ENCODE measurements at places on chromosomes 16 and 17.

DNA sequence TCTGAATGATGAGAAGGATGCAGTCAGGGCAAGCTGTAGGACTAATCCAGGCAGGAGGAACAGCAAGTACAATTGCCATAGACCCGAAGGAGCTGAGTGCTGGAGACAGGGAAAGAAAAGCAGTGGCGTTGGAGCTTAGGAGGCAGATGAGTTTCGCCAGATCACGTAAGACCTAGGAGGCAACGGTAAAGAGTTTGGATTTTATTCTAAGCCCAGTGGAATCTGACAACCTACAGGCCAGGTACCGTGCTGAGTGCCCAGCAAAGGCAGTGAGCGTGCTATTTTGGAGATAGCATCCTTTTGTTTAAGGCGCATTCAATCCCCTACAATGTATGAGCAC, 1.2 kb downstream of the USP43 start:
- peak; percentile 45 for DNase-seq

DNA sequence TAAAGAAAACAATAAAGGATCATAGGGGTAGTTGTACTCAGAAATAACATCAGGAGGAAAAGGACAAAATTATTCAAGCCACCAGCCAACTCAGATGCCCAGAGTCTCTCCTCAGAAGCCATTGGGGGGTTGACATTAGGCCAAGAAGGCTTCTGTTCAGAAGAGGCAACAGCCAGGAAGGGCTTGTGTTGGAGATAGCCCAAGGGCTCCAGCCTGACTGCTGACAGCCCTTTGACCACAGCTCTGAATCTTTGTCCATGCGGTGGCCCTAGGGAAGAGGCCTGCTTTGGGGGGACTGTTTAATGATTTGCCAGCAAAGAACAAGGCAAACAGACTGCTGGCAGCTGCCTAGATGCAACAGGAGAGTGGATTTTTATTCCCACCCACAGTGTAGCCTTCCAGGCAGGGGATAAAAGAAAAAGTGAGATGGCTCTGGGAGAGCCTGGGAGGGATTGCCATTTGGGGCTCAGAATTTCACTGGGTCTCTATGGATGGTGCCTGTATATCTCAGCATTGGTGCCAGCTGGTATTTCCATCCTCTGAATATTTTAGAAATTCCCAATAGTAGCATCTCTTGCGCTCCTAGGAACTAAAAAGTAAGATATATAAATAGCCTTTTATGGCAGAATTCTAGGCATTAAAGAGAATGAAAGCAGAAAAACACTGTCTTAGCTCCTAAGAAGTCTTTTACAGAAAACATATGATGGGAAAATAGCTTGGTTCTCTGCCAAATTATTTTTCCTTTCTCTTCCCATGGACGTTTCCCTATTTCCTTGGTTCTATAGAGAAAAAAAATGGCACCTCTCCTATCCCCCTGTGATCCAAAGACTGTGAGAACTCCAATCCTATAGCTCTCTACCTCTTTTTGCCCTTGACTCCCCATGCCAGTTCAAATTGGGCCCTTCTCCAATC, 29.4 kb upstream of the SUPT4H1 start:
- no peak for DNase-seq

- DNase-seq: no peak
Observed at GRCh38 chr17:8606401-8606800, 24.1 kb downstream of the MYH10 start.

GRCh38 chr16:68083861-68084503, 1.2 kb upstream of the NFATC3 start:
- DNase-seq: peak; percentile 41

DNA sequence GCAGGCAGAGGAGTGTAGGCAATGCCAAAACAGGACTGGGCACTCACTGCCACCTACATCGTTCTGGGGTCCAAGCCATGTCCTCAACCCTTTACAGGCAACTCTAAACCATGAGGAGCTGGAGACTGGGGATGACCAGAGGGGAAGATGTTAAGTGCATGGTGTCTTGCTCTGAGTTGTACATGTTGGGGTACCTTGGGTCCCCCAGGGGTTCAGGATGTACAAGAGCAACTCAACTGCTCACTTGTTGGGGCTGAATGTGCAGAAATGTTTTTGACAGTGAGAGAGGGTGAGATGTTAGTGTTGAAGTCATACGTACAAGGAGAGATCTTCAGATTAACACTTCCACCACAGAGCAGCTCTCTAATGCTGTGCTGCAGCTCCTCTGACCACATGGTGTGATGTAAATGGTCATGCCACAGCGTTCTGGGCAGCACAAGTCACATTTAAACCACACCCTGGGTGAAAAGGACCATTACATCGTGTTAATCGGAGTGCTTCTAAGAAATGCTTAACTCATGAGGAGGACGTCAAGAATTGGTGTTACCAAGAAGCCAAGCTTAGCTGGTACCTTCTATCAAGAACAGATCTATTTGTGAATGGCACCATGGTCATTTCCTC, 2.4 kb downstream of the CCL18 start:
- DNase-seq: no peak

DNA sequence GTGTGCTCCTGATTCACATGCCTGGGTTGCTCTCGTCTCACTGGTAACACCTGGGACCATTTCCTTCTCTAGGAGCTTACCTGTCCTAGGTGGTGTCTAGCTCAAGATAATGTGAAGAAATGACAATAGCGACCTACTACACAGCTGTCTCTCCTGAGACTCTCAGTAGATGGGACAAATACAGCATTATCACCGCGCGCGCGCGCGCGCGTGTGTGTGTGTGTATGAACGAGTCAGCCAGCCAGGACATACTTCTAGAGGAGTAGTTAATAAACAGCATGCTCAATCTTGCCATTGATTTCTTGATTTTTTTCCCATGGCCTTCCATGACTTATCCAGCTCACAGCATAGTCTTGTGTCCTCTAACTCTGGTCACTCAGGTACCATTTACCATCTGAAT, 268.6 kb downstream of the PHKB start:
- DNase-seq: no peak

DNA sequence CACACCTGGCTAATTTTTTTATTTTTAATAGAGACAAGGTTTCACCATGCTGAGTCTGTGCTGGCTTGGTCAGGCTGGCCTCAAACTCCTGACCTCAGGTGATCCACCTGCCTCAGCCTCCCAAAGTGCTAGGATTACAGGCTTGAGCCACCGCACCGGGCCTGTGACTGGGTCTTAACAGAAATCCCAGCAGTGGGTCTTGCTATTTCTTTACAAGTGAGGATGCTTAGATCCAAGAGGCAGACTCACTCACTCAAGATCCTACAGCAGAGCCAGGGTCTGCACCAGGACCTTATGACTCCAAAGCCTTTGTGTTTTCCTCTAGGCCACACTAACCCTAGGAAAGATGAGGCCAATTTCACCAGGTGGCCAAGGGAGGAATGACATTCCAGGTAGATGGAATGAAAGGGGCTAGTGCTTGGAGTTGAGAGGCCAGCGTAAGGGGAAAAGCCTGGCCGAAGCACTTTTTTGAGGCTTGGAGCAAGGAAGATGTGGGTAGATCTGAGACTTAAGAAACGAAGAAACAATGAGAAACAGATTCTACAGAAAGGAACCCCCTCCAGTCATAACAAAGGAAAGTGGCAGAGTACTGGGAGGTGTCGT, 5.7 kb upstream of the STAT5A start:
- no peak for DNase-seq

- DNase-seq: no peak
Observed at GRCh38 chr17:76026714-76027158, 370 bp downstream of the EVPL start.

DNA sequence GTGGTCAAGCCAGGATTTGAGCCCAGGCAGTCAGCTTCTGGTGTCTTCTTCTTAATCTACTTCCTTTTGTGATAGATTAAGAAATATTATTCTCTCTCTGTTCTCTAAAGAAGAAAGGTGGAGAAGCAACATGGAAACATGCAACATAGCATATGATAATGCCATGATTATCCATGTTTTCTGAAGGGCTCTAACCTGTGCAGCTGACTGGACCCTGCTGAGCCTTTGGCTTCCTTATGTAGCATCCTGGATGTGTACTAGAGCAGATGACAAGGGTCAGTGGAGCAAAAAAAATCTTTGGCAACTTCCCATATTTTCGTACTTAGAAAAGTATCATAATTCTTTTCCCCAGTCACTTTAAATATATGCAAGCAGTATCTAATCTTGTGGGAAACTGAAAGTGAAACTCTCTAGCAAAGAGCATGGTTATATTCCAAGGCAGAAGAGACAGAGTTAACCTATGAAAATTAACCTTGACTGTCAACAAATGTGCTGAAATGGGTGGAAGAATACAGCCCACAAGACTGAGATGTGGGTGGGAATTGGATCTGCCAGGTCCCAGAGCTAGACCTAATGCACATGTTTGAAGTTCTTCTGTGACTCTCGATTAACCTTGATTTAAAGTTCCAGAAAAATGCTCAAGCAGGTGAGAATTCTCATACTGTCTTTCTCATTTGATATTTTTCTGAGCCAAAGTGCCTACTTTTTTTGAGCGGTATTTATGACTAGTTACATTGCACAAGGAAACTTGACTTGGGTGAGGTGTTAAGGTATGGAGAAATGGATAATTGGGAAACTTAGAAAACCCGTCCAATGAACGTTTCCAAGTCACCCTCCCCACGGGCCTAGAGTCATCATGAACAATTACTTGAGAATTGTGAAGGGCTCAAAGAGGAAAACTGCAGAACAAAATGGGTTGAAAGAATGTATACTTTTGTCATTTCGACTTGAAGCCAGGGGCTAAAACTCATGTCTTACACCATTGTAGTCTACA, 248.6 kb downstream of the FTO start:
- DNase-seq: no peak

DNA sequence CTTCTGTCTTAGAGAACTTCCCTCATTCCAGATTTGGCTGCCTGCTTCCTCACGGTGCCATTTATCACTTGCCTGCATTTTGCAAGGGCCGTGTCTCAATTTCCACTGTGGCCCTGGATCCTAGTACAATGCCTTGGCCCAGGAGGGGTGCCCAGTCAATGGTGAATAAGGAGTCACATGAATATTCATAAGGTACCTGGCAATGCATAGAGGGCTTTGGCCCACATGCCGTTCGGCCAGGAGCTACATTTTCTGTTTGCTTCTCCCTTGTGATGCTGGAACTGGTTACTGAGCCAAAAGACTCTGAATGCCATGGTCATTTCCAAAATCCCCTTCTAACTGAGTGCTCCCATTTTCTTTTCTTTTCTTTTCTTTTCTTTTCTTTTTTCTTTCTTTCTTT, 4.8 kb upstream of the PIRT start:
- no peak for DNase-seq

DNA sequence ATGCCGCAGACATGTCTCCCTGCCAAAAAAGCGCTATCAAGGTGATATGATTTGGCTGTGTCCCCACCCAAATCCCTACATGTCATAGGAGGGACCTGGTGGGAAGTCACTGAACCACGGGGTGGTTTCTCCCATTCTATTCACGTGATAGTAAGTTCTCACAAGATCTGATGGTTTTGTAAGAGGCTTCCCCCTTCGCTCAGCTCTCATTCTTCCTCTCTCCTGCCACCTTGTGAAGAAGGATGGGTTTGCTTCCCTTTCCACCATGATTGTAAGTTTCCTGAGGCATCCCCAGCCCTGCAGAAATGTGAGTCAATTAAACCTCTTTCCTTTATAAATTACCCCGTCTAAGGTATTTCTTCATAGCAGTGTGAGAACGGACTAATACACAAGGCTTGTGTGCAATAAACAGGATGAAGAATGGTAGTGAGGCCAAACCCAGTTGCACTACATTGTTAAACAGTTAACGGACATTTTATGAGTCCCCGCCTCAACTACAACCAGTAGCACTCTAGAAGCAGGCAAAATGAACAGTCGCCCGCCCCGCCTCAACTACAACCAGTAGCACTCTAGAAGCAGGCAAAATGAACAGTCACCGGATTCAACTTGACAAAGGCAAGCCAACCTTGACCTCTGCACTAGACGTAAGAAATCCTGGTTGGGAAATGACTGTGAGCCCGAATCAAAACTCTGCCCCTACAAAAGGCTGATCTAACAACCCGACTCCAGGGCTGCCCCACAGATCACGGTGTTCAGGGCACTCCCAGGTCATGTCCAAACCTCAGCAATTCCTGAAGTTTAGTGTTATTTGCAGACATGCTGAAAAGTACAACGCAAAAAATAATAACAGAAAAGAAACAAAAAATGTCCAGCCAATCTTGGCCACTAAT, 26.3 kb downstream of the VPS53 start:
- no peak for DNase-seq

GRCh38 chr16:23907457-23907902, 71.7 kb downstream of the PRKCB start:
- DNase-seq: no peak
